ENCODE measurements at places on chromosomes 11 and 22.

- no peak for DNase-seq
Measured at GRCh38 chr11:2540992-2541680, 96.3 kb downstream of the KCNQ1 start.

DNA sequence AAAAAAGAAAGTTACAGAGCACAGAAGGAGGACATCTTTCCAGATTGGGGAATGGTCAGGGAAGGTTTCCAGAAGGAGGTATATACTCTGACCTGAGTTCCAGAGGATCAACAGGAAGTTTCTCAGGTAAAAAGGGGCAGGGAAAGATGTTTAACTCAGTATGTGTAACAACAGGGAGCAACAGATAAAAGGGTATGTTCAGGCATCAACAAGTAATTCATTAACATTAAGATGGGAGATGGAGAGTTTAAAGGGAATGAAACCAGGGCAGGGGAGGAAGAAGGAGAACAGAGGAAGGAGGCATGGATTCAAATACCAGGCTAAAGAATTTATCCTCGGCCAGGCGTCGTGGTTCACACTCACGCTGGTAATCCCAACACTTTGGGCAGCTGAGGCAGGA, 2.5 kb upstream of the DENND5A start:
- no peak for DNase-seq

DNA sequence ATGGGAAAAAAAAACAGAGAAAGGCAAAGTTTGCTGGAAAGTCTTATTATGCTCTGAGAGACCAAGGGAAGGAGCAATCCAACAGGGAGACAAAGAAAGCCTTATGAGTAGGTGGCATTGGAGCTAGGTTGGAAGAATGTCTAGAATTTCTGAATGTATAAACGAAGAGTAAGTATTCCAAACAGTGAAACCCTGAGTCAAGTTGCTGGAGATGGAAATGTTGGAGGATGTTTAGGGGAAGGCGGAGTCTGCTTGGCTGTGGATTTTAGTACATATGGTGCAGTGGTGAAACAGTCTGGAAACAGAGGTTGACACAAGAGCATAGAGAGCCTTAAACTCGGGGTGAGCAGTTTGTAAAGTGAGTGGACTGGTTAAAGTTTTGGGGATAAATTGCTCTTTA, 314.8 kb upstream of the CADM1 start:
- no peak for DNase-seq

- DNase-seq: no peak
Measured at GRCh38 chr22:43476341-43476740, 64.5 kb downstream of the MPPED1 start.

GRCh38 chr11:69089258-69089657, 40.5 kb downstream of the TPCN2 start:
- DNase-seq: no peak

- DNase-seq: no peak
Measured at GRCh38 chr11:46130286-46130940, 9.2 kb upstream of the PHF21A start.

GRCh38 chr11:47278058-47278457, 8.1 kb downstream of the MADD start:
- no peak for DNase-seq

DNA sequence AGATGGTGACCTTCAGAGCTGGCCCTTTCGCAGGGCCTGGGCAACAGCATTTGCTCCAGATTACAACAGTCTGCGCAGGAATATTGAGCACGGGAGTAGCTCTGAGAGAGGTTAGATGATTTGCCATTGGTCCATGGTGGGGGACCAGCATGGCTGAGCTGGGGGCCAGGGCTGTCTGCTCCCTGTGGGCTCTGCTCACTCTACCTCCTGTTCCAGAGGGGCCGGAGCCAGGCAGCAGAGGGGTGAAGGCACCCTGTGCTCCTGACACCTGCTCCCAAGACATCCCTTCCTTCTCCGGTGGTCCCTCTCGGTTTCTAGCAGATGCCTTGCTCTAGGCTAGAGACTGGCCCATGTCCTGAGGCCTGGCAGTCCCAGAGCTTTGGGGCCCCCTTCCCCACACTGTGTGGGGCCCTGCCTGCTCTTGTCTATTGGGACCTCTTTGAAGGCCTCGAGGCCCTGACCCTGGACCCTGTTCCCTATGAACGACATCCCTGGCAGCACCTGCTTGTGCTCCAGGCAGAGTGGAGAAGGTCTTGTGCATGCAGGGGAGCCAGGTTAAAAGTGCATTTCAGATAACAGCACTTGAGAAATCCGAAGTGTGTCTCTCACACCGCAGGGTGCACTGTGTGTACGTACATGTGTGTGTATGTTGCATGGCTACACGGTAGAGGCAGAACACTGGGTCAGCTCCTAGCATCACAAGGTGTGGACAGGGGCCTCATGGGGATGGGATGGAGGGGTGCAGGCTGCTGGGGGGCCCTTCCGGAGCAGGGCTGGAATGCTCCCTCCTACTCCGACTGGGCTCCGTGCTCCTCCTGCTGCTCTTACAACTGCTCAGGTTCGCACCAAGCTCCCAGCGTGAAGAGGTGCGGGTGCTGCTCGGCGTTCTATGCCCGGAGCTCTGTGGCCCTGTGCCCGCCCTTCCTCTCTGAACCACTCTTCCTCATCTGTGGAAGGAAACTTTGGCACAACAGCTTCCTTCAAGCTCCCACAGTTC, 123.3 kb upstream of the B3GAT1 start:
- no peak for DNase-seq

DNA sequence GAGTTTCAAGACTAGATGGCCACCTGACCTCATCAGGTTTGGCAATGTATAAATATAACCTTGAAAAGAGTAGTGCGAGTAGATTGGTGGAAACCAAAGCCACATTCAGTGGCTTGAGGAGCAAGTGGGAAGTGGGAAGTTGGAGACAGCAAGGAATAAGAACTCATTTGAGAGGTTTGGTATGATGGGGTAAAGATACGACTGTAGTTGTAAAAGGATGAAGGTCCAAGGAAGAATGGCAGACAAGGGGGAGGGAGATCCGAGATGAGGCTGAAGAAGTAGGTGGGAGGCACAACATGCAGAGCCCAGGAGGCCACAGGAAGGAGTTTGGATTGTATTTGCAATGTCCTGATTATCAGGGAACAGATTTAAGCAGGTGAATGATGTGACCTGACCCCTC, 20.8 kb downstream of the RASSF10 start:
- DNase-seq: no peak

GRCh38 chr11:15293975-15294620, 179.4 kb downstream of the INSC start:
- no peak for DNase-seq

GRCh38 chr11:43899094-43899493, 18.5 kb downstream of the ALKBH3 start:
- DNase-seq: no peak

DNA sequence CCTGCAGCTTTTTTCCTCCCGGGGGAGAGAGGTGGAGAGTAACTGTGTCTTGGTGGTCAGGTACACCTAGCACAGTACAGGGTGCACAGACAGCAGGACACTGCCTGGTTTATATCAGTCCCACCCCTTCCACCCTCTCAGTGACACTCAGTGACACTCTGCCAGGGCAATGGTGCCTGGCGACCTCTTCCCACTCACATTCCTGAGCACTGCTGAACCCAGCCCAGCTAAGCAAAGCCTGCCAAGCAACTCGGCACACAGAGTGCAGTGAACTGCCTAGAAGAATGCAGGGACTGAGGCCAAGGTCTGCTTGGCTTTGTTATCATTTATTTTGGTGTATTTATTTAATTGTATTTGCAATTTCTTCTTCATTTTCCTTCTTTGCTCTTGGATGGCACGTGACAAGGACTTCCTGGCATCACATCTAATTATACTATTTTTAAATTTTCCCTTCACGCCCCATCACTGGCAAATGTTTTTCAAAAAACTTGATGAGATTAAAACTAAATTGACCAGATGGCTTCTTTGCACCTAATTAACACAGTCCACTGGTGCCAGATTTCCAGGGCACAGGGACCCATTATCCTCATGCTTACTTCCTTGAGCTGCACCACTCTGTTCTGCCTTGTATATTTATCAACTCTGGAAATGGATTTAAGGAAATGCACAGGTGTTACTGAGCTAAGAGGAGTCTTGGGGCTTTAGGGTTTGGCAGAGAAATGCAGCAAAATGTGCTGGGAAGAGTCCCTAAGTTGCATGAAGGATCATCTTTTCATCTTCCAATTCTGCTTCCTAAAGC, 205.6 kb downstream of the ADAMTS15 start:
- DNase-seq: no peak

- no peak for DNase-seq
Measured at GRCh38 chr11:104583857-104584256, 314.4 kb downstream of the CASP12 start.

- DNase-seq: no peak
Measured at GRCh38 chr11:1868636-1869291, 15.9 kb downstream of the LSP1 start.

- DNase-seq: no peak
Measured at GRCh38 chr22:37263966-37264887, 18.1 kb upstream of the CYTH4 start.

DNA sequence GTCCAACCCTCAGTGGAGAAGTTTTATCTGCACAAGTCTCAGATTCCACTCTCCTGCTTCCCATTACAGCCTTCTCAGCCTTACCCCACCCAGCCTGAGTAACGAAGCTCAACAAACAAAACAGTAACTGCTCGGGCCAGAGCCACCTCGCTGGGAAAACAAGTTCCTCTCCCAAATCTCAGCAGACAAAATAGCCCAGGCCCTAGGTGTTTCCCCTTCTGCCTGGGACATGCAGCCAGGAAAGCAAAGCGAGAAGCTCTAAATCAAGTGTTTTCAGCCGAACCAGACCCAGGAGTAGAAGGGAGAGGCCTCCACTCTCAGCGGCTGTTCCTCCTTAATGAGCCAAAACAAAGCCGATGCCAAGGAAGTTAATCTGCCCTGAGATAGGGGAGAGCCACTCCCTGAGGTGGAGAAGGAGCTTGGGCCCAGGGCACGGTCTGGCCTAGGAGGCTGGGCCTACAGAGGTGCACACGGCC, 44.0 kb downstream of the LIF start:
- DNase-seq: no peak

DNA sequence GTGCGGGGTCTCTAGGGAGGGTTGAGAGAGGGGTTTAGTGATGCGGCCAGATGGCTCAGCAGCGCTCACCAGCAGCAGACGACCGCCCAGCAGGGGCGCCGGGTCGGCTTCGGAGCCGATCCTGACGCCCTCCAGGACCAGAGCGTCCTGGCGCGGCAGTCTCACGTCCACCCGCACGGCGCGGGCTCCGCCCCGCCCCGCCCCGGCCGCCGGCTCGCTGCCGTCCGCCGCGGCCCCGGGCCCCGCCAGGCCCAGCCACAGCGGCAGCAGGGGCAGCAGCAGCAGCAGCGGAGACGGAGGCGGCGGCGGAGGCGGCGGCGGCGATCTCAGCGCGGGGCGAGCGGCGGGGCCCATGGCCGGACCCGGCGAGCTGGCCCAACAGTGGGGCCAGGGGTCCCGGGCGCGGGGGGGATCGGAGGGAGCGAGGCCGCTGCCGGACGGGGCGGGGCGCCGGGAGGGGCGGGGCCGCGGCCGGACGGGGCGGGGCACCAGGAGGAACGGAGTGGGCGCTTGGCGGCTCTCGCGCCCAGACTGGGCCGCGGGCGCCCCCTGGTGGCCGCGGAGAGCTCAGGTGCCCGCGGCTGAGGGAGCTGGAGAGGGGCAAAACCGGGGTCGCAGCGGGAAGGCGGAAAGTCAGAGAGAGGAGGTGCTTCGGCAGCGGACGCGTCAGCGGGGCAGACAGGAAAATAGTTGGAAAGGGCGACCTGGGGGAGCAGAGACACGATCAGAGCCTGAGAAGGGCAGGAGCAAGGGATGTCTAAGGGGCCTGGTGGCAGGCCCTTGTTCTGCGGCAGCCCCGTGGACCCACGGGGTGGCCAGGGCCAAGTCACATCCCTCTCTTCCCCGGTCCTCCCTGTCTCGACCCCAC, at the start of gene RNF215:
Gene RNF215, minus strand, starts transcription at position 452 of the 868 bp plus-strand sequence. Its CDS starts 98 bp downstream, at position 354.
- DNase-seq: peak; percentile 83

DNA sequence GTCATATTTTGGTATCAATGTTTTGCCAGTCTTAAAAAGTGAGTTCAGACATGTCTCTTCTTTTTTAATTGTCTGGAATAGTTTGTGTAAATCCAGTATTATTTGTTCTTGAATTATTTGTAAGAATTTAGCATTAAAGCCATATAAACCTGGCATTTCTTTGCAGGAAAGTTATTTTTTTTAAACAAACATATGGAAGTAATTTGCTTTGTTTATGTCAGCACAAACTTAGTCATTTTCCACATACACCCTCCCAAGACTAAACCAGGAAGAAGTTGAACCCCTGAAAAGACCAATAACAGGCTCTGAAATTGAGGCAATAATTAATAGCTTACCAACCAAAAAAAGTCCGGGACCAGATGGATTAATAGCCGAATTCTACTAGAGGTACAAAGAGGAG, 9.1 kb upstream of the CCDC81 start:
- DNase-seq: no peak

DNA sequence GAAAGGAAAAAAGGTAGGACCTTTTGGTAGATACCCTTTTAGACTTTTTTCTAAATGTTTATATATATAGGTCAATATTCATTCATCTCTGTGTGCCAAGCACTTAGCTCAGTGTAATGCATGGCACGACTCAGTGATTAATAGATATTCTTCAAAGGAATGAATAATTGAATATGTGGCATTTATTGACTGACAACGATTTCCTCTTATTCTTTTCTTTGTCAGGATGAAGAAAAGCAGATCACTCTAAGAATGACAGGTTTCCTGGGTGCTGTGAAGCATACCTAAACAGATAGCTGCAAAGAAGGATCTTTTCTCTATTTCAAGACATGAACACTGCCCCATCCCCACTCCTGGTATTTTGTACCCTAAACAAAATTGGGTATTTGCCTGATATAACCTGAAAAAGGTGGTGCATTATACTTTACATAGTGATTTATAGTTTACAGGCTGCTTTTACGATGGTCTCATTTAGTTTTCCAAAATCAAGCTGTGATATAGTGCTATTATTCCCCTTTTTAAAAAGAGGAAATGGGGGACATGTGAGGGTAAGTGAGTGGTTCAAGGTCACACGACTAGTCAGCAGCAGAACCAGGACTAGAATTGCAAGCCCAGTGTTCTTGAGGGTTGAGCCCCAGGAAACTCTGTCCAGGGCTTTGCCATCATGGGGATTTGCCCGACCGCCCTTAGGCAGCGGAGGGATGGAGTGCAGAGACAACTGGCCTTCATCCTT, 32.9 kb upstream of the CLMP start:
- DNase-seq: no peak

DNA sequence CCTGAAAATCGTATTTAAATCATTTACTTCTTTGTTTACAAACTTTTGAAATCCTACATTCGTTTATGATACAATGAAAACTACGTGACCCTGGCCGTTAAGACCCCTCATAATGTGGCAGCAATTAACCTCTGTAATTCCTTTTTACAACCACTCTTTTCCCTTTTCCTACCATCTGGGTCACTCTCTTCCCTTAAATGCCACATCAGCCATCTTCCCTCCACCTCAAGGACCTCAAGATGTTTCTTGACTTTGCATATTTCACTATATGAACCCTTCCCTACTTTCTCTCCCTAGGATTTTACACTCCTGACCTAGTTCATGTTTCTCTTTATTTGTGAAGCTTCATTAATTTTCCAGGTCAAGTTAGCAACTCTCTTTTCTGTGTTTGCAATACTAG, 26.8 kb downstream of the OR2AG2 start:
- no peak for DNase-seq

GRCh38 chr22:46739094-46739870, 1.2 kb upstream of the CERK start:
- no peak for DNase-seq

All from stimulated activated CD4-positive, alpha-beta T cell treated with anti-CD3 and anti-CD28 coated beads, Interleukin-4, amount 100 ng/mL, for 4 hours (primary cell).